Foreskin keratinocyte (primary cell): ENCODE measurements at places on chromosomes 7 and 10. TPM values are rescaled to one million over a fixed set of nuclear protein-coding genes. Genes with fewer than 3 reads are reported as not detected.

ZNF248 gene
- total RNA-seq: 4.1 and 4.2 TPM in 2 replicates

COL1A2 gene
- total RNA-seq: 0.60 and 1.8 TPM in 2 replicates

- DNase-seq: no peak
These were observed 2.7 kb downstream of the MAFK start for GRCh38 chr7:1533255-1533546.

TFEC gene
- total RNA-seq: not detected in 2 replicates

GRCh38 chr10:80079312-80079719 is 851 bp downstream of the TMEM254 start:
- no peak for DNase-seq

DNA sequence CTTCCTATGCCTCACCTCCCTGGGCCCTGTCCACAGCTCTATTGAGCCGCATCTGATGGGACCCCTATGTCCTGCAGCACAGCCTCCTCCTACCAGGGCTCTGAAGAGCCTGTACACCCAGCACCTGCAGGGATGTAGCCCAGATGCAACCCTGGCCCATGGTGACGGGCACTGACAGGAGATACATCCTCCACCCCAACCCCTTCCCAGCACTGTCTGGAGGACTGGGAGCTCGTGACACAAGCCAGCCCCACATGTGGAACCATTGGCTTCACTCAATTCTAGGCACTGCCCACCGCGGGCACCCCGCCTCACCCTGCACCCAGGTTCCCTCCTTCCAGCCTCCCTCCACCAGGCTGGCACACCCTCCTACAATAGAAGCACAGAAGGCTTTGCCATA is 2.6 kb upstream of the GRB10 start:
- DNase-seq: no peak
